Tibial nerve (tissue), 4 donors: ENCODE measurements at places on chromosomes 6 and 20. TPM values are rescaled to one million over a fixed set of nuclear protein-coding genes. Genes with fewer than 3 reads are reported as not detected.

GRCh38 chr6:10528158-10528981 lies 7.2 kb downstream of the GCNT2 start:
- no peak for DNase-seq

- no peak for DNase-seq
Measured at GRCh38 chr6:157946865-157947532, 34.7 kb upstream of the SYNJ2 start.

- DNase-seq: no peak
Measured at GRCh38 chr6:126541806-126542491, 202.0 kb downstream of the CENPW start.

GRCh38 chr6:110939429-110940200 lies 18.9 kb upstream of the GTF3C6 start:
- no peak for DNase-seq

KPNA5 gene
- total RNA-seq: 10.2 TPM

STK4 gene
- total RNA-seq: 24.3 TPM

SDHAF4 gene
- 15.3 TPM for total RNA-seq

TNFRSF6B gene
- 19.2 TPM for total RNA-seq

SLC22A16 gene
- not detected for total RNA-seq
